Airway epithelial cell (primary cell): ENCODE measurements at places on chromosomes 12 and 14. TPM values are rescaled to one million over a fixed set of nuclear protein-coding genes. Genes with fewer than 3 reads are reported as not detected.

The UNC79 gene
- total RNA-seq, result not detected in 2 replicates

The NRL gene
- total RNA-seq, result 0.23 and 1.5 TPM in 2 replicates

The CCDC92 gene
- 6.9 and 9.3 TPM in 2 replicates for total RNA-seq

The GSG1 gene
- total RNA-seq, result not detected in 2 replicates
